ENCODE measurements at places on chromosomes 7 and 10.

GRCh38 chr10:101609481-101609880 lies 21.4 kb downstream of the DPCD start:
- no peaks in the 10 kb centered on the region for H3K27me3 ChIP-seq
- H3K27ac ChIP-seq, result no peak overlapping the region
- no peaks in the 10 kb centered on the region for H3K36me3 ChIP-seq
- no peaks in the 10 kb centered on the region for H3K4me1 ChIP-seq

DNA sequence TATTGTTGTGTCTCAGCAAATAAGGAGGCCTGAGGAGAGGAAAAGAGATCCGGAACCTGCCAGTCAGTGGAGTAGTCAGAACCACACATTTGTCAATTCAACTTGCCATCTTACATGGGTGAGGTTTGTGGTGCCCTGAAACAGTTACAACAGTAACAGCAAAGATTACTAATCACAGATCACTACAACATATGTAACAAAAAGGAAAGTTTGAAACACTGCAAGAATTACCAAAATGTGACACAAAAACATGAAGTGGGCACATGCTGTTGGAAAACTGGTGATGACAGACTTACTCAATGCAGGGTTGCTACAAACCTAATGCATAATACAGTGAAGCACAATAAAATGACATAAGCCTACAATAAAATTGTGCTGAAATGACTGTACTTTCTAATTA lies 89.4 kb downstream of the LRRN3 start:
- no peak overlapping the region for H3K27ac ChIP-seq
- no peak for DNase-seq
- no peaks in the 10 kb centered on the region for H3K27me3 ChIP-seq
- no peak overlapping the region for H3K4me3 ChIP-seq

GRCh38 chr7:136412952-136413351 lies 435.8 kb upstream of the MTPN start:
- no peak overlapping the region for H3K4me3 ChIP-seq
- no peak overlapping the region for H3K27ac ChIP-seq
- no peaks in the 10 kb centered on the region for H3K36me3 ChIP-seq
- H3K27me3 ChIP-seq, result no peaks in the 10 kb centered on the region
- no peaks in the 10 kb centered on the region for H3K4me1 ChIP-seq

- peaks cover 6% of the 10 kb centered on the region for H3K4me1 ChIP-seq
- no peak for DNase-seq
- H3K27ac ChIP-seq, result no peak overlapping the region
These were observed 75.1 kb downstream of the NHLRC2 start for GRCh38 chr10:113929522-113929921.

GRCh38 chr7:5443678-5444077 lies 20.0 kb upstream of the TNRC18 start:
- H3K27me3 ChIP-seq, result no peaks in the 10 kb centered on the region
- H3K4me1 ChIP-seq, result peaks cover 6% of the 10 kb centered on the region
- no peak overlapping the region for H3K4me3 ChIP-seq
- DNase-seq, result no peak
- no peak overlapping the region for H3K27ac ChIP-seq

GRCh38 chr10:6654571-6654970 lies 74.5 kb upstream of the PRKCQ start:
- no peak overlapping the region for H3K27ac ChIP-seq
- no peaks in the 10 kb centered on the region for H3K4me1 ChIP-seq
- no peak for DNase-seq
- no peak overlapping the region for H3K4me3 ChIP-seq
- no peaks in the 10 kb centered on the region for H3K36me3 ChIP-seq

GRCh38 chr7:85000735-85001350 lies 186.0 kb downstream of the SEMA3D start:
- no peak overlapping the region for H3K27ac ChIP-seq
- H3K4me1 ChIP-seq, result no peaks in the 10 kb centered on the region
- H3K27me3 ChIP-seq, result no peaks in the 10 kb centered on the region
- DNase-seq, result no peak
- H3K4me3 ChIP-seq, result no peak overlapping the region

DNA sequence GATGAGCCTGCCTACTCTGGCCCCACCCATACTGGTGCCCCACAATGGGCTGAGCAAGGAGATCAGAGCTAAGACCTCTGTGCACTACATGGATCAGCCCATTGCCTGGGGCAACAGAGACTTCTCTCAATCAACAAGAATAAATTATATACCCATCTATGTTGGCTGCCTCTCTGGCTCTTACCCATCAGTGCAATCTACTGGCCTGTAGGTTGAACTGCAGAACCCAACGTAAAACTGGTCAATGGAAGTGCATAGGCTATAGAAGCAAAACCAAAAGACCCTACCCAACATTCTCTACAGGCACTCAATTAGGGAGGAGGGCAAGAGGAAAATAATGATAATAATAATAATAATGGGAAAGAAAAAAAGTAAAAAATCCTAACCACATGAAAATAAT lies 574.3 kb downstream of the MAGI2 start:
- H3K36me3 ChIP-seq, result no peaks in the 10 kb centered on the region
- H3K4me3 ChIP-seq, result no peak overlapping the region
- no peaks in the 10 kb centered on the region for H3K27me3 ChIP-seq

DNA sequence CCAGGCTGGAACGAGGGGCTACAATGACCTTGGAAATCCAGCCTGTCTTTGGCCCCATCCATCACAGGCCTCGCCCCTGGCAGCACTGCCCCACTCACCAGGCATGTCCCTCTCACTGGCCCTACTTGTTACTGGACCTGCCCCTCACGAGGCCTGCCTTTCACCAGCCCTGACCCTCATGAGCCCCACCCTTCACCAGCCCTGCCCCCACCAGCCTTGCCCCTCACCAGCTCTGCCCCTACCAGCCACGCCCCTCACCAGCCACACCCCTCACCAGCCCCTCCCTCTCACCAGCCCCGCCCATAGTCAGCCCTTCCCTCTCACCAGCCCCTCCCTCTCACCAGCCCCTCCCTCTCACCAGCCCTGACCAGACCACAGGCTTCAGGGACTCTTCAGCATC lies 57.8 kb downstream of the COL26A1 start:
- H3K4me3 ChIP-seq, result no peak overlapping the region
- no peak overlapping the region for H3K27ac ChIP-seq
- no peaks in the 10 kb centered on the region for H3K27me3 ChIP-seq
- H3K4me1 ChIP-seq, result no peaks in the 10 kb centered on the region

DNA sequence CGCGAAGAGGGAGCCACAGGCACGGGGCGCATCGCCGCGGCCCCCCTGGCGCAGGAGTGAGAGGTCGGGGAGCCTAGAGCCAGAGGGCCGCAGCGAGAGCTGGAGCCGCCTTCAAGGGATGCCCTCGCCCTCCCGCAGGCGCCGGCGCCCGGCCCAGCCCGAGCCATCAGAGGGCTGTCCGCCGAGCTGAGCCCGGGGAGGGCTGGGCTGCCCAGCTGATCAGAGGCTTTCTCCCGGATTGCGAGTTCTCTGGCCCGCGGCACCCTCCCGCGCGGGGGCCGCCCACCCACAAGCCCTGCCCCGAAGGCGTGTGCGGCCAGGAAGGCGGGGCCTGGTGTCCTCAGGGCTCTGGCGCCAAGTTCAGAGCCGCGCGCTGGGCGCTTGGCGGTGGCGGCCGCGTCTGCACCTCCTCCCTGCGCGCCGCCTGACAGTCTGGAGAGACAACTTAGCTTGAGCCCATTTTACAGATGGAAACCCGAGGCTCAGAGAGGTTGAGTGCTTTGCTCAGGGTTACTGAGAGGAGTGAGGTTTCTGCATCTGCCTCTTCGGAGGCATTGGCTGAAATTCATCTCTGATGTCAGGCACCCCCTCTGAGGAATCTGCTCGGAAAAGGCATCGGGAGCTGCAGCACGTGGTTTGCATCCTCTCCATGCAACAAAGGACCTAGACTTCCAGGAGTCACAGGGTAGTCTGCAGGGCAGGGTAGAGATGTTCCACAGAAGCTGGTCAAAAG lies 3.8 kb upstream of the ANTXRL start:
- peak; percentile 84 for DNase-seq
- H3K27ac ChIP-seq, result no peak overlapping the region
- peaks cover 27% of the 10 kb centered on the region for H3K4me1 ChIP-seq
- no peaks in the 10 kb centered on the region for H3K27me3 ChIP-seq
- no peak overlapping the region for H3K4me3 ChIP-seq

DNA sequence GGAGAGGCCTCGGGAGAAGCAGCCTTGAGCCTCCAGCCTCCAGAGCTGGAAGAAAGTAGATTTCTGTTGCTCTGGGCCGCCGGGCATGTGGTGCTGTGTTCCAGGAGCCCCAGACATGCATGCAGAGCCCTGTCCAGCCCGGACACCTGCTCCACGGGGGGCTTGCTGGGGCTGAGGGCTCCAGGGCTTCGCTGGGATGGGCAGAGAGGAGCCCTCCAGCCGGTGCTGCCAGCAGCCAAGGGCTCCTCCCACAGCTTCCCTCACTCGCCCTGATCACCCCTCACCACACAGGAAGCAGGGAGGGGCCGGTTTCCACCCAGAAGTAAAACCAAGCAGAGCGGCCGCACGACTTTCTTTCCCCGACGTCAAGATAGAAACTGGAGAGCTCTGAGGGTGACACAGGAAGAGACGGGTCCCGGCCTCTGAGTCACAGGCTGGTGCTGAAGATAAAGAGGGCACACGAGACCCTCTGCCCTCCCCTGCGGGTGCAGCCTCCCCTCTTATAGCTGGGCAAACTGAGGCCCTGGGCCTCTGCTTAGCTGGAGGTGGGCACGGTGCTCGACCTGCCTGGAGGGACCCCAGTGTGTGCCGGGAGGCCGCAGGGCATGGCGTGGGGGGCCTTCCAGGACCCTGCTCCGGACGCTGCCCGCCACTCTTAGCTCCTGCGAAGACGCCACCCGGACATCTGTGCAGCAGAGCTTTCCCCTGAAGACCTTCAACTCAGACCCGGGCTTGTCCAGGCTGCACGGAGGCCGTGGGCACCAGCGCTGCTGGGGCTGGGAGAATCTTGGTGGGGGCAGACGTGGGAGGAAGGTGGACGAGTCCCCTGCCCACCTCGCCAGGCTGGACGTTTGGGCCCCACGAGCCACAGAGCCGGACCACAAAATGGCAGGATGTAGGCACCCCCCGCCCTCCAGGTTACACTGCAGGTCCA lies 31.1 kb downstream of the ADAP1 start:
- no peak overlapping the region for H3K4me3 ChIP-seq
- DNase-seq, result peak; percentile 34
- H3K4me1 ChIP-seq, result no peaks in the 10 kb centered on the region
- no peak overlapping the region for H3K27ac ChIP-seq

DNA sequence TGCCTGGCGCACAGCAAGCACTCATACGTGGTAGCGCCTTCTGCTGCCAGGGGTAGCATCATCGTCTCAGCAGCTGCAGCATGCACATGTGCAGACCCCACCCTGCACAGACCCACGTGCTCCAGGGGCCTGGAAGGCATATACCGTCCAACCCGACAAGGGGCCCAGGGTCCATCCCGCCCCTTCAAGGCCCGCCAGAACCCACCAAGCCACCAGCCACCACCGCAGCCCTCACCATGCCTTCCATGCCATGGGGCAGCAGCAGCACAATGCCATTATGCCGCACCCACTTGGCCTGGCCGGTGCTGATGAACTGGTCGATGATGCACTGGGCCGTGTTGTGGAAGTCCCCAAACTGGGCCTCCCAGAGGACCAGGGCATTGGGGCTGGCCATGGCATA lies 22.7 kb downstream of the OGDHL start:
- no peaks in the 10 kb centered on the region for H3K27me3 ChIP-seq
- H3K36me3 ChIP-seq, result no peaks in the 10 kb centered on the region
- H3K27ac ChIP-seq, result no peak overlapping the region
- no peaks in the 10 kb centered on the region for H3K4me1 ChIP-seq

GRCh38 chr10:16853201-16853600 lies 36.0 kb upstream of the RSU1 start:
- H3K36me3 ChIP-seq, result no peaks in the 10 kb centered on the region
- no peak overlapping the region for H3K27ac ChIP-seq
- H3K27me3 ChIP-seq, result no peaks in the 10 kb centered on the region
- DNase-seq, result no peak
- H3K4me3 ChIP-seq, result no peak overlapping the region

- H3K4me1 ChIP-seq, result peaks cover 9% of the 10 kb centered on the region
- H3K4me3 ChIP-seq, result no peak overlapping the region
- H3K27ac ChIP-seq, result no peak overlapping the region
These were observed 29.1 kb downstream of the TES start for GRCh38 chr7:116239434-116239833.

- no peaks in the 10 kb centered on the region for H3K27me3 ChIP-seq
- H3K36me3 ChIP-seq, result no peaks in the 10 kb centered on the region
- no peak overlapping the region for H3K27ac ChIP-seq
- H3K4me1 ChIP-seq, result no peaks in the 10 kb centered on the region
These were observed 180.8 kb downstream of the RAB11FIP2 start for GRCh38 chr10:117865945-117866344.

- no peaks in the 10 kb centered on the region for H3K4me1 ChIP-seq
- H3K27ac ChIP-seq, result no peak overlapping the region
- H3K4me3 ChIP-seq, result no peak overlapping the region
- no peak for DNase-seq
- no peaks in the 10 kb centered on the region for H3K27me3 ChIP-seq
These were observed 255.6 kb upstream of the BMPER start for GRCh38 chr7:33649476-33650441.

- DNase-seq, result no peak
- no peaks in the 10 kb centered on the region for H3K4me1 ChIP-seq
- no peak overlapping the region for H3K27ac ChIP-seq
- no peaks in the 10 kb centered on the region for H3K27me3 ChIP-seq
- H3K4me3 ChIP-seq, result no peak overlapping the region
- H3K36me3 ChIP-seq, result no peaks in the 10 kb centered on the region
These were observed 132.9 kb downstream of the EBF3 start for GRCh38 chr10:129831150-129831549.

- H3K4me1 ChIP-seq, result no peaks in the 10 kb centered on the region
- H3K36me3 ChIP-seq, result no peaks in the 10 kb centered on the region
- H3K27me3 ChIP-seq, result no peaks in the 10 kb centered on the region
- H3K4me3 ChIP-seq, result no peak overlapping the region
- no peak overlapping the region for H3K27ac ChIP-seq
These were observed 116.5 kb upstream of the PRPS1L1 start for GRCh38 chr7:18144166-18144565.

GRCh38 chr7:36390199-36391090 lies 783 bp downstream of the ANLN start:
- H3K27me3 ChIP-seq, result no peaks in the 10 kb centered on the region
- peak overlapping the region; percentile 75 for H3K27ac ChIP-seq
- DNase-seq, result peak; percentile 68
- peaks cover 23% of the 10 kb centered on the region for H3K4me1 ChIP-seq
- peak overlapping the region; percentile 63 for H3K4me3 ChIP-seq

DNA sequence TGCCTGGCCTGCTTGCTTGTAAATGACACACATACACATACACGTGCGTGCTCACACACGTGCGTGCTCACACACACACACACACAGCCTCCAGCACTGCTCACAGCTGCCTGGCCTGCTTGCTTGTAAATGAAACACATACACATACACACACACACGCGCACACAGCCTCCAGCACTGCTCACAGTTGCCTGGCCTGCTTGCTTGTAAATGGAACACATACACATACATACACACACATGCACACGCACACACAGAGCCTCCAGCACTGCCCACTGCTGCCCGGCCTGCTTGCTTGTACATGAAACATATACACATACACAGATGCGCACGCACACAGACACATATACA lies 397.2 kb downstream of the PLXNA4 start:
- H3K27ac ChIP-seq, result no peak overlapping the region
- DNase-seq, result no peak
- H3K4me1 ChIP-seq, result no peaks in the 10 kb centered on the region
- H3K4me3 ChIP-seq, result no peak overlapping the region
- H3K27me3 ChIP-seq, result no peaks in the 10 kb centered on the region

GRCh38 chr7:79489371-79489770 lies 35.9 kb upstream of the MAGI2 start:
- no peaks in the 10 kb centered on the region for H3K36me3 ChIP-seq
- no peaks in the 10 kb centered on the region for H3K4me1 ChIP-seq
- no peak overlapping the region for H3K27ac ChIP-seq
- no peak for DNase-seq
- no peak overlapping the region for H3K4me3 ChIP-seq
- H3K27me3 ChIP-seq, result no peaks in the 10 kb centered on the region

Data from body of pancreas (tissue), 4 donors.